Stimulated activated CD8-positive, alpha-beta memory T cell treated with anti-CD3 and anti-CD28 coated beads, Interleukin-4, amount 100 ng/mL, for 24 hours (primary cell): ENCODE measurements at places on chromosomes 13 and 19.

DNA sequence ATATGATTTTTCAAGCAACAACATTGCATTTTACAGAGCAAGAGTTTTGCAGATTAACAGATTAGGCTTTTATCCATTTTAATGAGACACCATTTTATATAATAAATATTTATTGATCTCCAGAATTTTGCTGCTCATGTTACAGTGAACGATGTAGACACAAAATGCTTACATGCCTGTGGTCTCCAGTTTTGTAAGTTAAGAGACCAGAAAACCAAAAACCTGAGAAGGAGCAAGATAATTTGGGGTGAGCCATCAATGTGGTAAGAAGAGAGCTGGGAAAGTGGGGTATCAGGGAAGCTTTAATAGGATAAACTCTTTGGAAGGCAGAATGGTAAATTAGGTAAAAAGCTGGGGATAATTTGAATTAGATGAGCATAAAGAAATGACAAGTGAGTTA lies 2100.5 kb upstream of the PCDH20 start:
- no peak for DNase-seq

- DNase-seq: no peak
These were observed 102.9 kb downstream of the FRY start for GRCh38 chr13:32134241-32135055.

DNA sequence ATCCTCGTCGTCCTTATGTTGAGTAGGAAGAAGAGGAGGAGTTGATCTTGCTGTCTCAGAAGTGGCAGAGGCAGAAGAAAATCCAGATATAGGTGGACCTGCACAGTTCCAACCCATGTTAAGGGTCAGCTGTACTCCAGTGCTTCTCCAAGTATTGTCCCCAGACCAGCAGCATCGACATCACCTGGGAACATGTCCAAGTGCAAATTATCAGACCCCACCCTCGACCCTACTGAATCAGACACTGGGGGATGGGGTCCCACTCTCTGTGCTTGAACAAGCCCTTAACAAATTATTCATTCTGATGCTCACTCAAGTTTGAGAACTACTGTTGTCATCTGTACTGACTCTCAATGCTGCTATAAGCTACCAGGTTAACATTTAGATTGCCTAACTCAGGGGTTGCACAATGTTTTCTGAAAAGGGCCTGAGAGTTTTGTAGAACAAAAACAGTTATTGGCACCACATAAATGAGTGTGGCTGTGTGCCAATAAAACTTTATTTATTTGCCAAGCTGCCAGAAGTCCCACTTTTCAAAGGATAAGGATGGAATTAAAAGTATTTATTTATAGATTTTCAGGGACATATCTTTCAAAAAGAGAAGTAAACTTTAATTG lies 226.7 kb upstream of the IPO5 start:
- no peak for DNase-seq

- DNase-seq: no peak
These were observed 30.2 kb downstream of the MEIS3 start for GRCh38 chr19:47389150-47389556.

GRCh38 chr19:55802281-55802680 lies 29.5 kb downstream of the NLRP11 start:
- DNase-seq: no peak

DNA sequence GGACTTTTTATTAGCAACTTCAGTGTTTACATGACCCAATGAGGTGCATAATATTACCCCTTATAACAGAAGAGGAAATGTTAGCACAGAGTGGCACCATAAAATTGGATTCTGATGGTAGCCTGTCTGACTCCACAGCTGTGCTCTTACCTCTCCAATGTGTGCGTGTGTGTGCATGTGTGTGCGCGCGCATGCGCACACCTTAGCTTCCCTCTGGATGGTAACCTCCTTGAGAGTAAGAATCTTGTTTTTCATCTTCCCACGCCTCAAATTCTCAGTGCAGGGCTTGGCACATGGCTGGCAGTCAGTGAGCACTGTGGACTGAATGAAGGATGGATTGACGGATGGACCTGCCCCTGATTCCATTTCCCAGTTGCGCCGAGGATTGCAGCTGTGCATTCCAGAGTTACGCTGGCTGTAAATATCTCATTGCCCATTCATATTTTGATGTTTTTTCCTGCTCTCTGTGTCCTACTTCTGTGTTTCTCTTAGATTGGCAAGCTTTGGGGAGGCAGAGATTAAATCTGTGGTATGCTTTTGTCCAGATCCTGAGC lies 99.2 kb upstream of the WASF3 start:
- DNase-seq: no peak

DNA sequence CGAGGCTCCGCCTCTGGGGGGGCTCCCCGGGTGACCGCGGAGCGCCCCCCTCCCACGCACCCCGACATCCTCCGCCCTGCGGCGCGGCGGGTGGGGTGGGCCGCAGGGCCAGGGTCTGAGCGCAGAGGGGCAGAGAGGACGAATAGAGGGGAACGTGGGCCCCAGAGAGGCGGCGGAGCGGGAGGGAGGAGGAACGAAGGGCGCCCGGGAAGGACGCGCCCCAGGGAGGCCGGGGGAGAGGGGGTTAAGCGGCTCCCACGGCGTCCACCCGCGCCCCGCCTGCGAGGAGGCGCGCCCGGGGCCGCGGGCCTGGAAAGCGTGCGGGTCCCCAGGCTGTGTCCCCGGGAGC lies 1.0 kb downstream of the HCN2 start:
- no peak for DNase-seq

GRCh38 chr19:33421368-33421767 lies 47.9 kb downstream of the CEBPG start:
- DNase-seq: no peak

DNA sequence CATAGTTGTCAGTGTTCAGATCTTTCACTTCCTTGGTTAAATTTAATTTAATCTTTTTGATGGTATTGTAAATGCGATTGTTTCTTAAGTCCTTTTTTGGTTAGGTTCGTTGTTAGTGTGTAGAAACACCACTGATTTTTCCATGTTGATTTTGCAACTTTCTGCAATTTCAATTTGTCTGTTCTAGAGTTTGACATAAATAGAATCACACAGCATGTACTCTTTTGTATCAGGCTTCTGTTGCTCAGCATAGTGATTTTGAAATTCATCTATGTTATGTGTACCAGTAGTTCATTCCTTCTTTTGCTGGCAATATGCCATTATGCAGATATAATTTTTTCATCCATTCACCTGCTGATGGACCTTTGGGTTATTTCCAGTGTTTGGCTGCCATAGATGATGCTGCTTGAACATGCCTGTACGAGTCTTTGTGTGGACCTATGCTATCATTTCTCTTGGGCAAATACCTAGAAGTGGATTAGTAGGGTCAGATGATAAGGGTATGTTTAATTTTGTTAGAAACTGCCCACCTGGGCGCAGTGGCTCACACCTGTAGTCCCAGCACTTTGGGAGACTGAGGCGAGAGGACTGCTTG lies 33.1 kb downstream of the BICRA start:
- no peak for DNase-seq

DNA sequence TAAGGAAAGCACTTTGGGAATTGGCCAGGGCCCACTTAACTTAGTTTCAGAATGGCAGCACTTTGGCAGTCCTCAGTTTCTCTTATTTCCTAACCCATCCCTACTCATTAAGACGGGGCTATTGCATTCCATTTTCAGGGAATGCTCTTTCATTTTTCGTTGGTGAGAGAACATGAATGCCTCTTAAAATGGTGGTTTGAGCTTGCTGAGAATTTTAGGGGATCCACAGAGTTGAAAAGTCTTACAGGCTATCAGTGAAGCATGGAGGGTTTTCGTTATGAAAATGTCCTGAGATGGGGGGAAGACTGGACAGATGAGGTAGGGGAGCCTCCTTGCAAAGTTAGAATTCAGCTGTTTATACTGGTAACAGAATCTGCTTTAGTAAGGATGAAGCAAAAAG lies 71.4 kb downstream of the LRCH1 start:
- DNase-seq: no peak
